ENCODE measurements at places on chromosomes 6 and 20.

DNA sequence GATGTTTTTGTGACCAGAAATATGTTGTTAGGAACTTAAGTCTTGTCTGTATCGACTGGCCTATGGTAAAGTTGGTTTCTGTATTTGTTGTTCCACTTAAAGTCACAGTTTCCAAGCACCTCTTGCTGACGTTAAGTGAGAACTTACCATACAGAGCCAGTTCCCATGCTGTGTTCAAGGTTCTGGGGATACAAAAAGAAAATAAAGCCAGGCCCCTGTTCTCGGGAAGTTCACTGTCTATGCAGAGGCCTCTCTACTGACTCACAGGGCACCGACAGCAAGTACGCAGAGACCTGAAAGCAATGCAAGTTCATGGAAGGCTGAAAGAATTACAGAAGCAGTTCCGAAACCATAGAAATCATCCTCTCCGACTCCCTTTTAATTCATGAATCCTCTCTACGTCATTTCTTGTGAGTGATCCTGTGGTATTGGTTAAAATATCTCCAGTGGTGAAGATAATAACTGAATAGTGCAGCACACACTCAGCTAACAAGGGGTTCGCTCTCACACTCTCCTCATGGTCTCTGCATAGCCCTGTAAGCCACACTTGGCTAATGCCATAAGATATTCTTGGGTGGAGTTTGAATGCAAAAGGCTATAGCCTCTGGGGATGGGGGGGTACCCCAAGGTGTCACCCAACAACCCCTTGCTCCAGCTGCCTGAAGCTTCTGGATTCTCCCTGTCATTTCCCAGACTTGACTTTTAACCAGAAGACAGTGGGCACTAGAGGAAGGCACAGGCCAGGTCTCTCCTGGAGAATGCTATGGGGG lies 91.2 kb upstream of the EXOC2 start:
- no peak for DNase-seq

- no peak for DNase-seq
These were observed 6.2 kb downstream of the COL9A3 start for GRCh38 chr20:62822788-62823651.

DNA sequence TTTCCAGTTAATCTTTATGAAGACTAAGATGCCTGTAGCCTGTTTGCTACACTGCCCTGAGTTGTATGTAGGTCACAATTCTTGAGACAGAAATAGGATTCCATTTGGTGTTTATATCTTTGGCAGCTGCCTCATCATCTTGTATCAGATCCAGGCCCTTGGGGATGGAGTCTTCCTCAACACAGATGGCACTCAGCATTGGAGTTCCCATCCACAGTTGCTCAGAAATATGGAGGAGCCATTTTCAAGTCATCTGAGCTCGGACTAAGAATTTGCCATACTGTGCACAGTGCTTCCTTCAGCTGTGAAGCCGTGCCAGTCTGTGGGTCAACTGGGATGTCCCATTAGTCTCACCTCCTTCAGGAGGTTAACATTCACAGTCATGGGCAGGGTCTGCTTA lies 156.6 kb downstream of the ZDHHC14 start:
- DNase-seq: no peak

- DNase-seq: no peak
These were observed 369.4 kb downstream of the UTRN start for GRCh38 chr6:144654506-144654905.

GRCh38 chr20:54004445-54004844 lies 65.9 kb downstream of the BCAS1 start:
- DNase-seq: no peak

- DNase-seq: no peak
These were observed 161.5 kb upstream of the POU3F2 start for GRCh38 chr6:98672681-98673475.

GRCh38 chr6:11277275-11278206 lies 45.1 kb upstream of the NEDD9 start:
- peak; percentile 97 for DNase-seq

DNA sequence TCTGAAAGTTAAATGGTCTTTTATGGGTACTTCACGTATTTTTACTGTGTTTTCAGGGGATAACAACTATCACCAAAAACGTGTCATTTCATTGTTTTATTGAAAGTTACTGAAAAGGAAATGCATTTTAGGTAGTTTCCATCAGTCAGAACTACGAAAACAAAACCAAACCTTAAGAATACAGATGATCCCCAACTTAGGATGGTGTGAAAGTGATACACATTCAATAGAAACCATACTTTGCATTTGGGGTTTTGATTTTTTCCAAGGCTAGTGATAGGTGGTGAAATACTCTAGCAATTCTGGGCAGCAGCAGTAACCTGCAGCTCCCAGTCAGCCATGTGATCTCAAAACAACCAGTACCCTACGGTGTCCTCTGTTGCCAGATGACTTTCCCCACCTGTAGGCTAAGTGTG lies 25.9 kb upstream of the EFHC1 start:
- DNase-seq: no peak

GRCh38 chr6:167566711-167567141 lies 241.8 kb downstream of the TTLL2 start:
- DNase-seq: no peak

DNA sequence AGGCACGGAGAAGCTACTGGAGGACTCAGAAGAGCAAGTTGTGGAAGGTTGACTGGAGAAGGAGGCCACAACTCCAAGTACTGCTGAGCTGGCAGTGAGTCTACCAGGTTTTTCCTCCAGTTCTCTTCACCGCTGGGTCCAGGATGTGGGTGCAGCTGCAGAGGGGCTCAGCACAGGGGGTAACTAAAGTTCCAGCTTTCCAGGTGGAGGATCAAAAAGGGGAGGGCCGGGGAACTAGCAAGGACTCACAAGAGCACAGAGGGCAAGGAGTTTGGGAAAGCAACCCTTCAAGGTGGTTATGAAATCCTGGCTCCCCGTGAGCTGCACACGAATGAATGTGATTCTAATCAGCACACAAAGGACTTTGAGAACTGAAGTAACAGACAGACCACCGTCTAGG lies 194.2 kb upstream of the GMDS start:
- DNase-seq: no peak

DNA sequence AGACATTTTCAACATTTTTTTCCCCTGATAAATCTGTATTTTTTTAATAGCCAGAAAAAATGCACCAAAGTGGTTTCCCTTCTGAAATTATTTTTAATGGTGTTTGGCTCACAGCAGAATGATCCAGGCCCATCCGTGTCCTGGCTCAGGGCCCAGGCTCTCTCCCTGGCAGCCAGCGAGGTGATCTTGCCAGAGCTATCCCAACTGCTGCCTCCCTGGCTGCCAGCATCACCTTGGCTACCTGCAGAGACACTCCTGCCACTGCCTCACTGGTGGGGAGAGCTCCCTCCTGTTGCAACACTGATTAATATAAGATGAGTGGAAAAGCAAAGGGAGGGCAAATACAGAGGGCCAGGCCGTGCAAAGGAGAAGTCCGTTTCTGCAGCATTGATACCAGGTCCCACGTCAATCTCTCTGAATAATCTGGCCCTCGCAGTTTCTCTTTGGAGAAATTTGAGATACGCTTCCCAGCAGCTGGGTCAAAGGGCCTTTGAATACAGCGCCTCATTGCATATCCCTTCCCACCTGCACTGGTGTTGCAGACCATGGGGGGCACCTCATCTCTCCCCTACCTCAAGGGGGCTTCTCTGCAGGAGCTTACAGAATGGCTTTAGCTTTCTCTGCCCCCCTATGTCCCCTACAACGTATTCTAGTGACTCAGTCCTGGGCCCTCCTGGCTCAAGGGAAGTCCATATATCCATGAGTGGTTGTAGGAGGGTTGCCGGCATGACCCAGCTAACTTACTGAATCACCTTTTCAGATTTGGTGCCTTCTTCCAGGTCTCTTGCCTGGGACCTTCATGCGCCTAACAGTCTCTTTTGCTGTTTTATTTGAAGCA lies 12.8 kb upstream of the DSTN start:
- DNase-seq: peak; percentile 44

DNA sequence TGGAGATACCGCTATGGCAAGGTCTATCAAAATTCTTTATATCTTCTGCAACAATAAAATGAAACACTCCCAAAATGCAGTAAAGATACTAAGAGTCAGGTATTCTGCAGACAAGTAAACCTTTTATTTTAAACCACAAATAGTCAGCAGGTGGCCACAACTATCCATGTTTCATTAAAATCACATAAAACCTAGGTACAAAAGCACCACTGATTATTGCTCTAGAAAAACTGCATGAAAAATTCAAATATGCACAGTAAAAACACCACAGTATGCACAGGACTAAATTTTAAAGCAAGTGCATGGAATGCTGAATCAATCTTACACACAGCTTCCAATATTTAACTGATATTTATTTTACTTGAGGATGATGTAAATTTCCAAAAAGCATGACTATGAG lies 33.3 kb downstream of the HMGN3 start:
- no peak for DNase-seq

DNA sequence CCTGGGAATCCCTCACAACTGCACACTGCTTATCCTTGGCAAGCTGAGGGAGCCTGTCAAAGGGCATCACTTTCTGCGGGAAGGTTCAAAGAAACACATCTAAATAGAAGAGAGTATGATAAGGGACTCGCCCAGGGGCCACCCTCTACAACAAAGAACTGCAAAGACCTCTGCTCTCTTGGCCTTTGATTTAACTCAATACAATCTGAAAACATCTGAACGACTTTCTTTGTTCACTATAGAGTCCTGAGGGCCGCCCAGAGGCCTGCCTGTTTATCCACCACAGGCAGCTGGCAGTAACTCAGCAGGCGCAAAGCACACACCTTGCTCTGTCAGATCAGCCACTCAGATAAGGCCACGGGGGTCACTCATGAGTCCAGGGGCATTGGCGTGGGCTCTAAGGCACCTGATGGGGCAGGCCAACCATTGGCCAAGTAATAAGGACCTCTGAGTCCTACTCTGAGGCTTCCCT lies 139.3 kb downstream of the UNC5CL start:
- no peak for DNase-seq

DNA sequence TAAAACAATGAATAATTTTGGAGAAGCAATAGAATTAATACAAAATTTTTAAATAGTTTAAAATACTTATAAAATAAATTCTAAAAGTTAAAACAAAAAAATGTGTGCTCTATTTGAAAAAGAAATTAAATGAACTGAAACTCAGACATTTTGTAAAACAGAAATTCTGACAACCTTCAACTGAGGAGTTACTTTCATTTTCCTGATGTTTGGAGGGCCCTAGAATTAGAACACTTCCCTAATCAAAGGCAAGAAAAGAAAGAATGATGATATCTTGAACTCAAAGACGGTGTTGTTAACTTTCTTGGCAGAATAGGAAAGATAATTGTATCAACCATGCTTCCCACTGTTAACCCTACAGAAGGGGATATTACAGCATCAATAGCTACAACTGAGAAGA lies 27.9 kb downstream of the SNX14 start:
- no peak for DNase-seq

DNA sequence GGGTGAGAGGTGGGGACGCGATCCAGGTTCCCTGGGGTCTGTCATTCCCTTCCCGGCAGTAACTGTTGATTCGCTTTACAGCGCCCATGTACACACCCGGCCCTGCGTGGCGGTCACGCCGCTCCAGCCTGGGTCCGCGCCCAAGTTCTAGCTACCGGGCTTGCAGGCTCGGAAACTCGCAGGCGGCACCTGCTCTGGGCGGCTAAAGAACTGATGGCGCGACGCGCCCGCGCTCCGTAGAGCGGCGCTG lies 1.4 kb upstream of the POU3F2 start:
- peak; percentile 24 for DNase-seq

GRCh38 chr6:135320721-135321621 lies 139.9 kb downstream of the MYB start:
- no peak for DNase-seq

- DNase-seq: no peak
These were observed 10.5 kb downstream of the SNAI1 start for GRCh38 chr20:49993301-49993751.

- DNase-seq: no peak
These were observed 43.1 kb downstream of the ESR1 start for GRCh38 chr6:151850479-151851003.

DNA sequence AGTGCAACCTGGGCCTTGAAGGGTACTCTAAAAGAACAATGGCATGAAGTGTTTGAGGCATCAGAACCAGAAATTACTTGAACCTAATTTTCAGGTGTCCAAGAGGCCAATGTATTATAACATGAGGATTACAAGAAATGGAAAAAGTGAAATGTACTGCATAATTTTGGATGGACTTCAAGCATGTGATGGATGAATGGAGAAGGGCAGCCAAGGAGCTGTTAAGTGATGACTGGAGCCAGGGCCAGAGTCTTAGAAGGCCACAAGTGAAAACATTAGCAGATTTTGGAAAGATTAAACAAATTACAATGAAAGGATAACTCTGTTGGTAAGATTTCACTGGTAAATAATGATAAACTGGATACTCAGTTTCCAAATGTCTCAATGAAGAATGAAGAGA lies 738.2 kb downstream of the CD109 start:
- no peak for DNase-seq

DNA sequence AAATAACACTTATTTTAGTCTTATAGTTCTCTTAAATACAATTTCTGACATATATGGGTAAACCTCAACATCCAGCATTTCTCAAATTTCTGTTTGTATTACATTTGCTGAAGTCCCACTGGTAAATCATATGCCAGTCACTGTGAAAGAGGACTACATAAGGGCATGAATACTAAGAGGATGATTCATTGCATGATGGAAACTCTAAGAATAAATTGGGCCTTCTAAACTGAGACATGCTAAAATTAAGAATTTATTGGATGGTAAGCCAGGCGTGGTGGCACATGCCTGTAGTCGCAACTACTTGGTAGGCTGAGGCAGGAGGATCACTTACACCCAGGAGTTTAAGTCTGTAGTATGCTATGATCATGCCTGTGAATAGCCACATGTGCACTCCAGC lies 12.1 kb downstream of the DEFB123 start:
- no peak for DNase-seq

DNA sequence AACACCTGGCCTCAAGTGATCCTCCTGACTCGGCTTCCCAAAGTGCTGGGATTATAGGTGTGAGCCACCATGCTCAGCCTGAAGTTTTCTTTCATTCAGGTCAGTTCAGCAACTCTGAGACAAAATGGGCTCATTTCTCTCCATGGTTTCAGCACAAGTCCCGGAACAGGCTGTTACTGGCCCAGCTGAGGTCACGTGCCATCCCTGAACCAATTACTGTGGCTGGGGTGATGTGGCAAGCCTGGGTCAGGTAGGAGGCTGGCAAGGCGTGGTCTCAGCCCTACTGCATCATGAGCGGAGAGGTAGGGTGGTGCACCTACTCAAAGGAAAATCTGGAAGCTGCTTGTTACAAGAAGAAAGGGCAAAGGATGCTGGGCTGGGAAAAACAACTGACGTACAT lies 326.4 kb downstream of the KIF16B start:
- DNase-seq: no peak

GRCh38 chr6:89952686-89953085 lies 58.4 kb downstream of the GJA10 start:
- no peak for DNase-seq

Data from kidney glomerular epithelial cell (primary cell).